ENCODE measurements at places on chromosomes 2 and 18.

GRCh38 chr2:70932631-70933230 is 3.0 kb upstream of the ATP6V1B1 start:
- no peak for DNase-seq

GRCh38 chr2:235025800-235026536 is 74.2 kb downstream of the SH3BP4 start:
- DNase-seq, result peak; percentile 91

DNA sequence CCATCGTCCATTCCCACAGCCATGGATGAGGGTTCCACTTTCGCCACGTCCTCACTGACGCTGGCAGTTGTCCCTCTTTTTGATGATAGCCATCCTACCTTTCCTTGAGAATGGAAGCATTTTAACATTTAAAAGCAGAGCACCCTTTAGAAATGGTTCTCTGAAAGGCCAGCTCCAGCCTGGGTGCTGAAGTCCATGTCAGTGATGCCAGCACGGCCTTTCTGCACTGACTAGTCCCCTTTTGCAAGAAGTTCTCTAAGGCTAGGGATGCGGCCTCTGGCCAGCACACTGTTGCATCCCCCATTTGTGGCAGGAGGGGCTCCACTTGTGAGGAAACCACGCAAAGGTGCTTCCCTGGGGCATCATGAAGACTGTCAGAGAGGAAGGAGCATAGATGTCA is 203.5 kb downstream of the MGAT5 start:
- DNase-seq, result no peak

GRCh38 chr2:34991508-34992274 is 1363.9 kb upstream of the CRIM1 start:
- no peak for DNase-seq

DNA sequence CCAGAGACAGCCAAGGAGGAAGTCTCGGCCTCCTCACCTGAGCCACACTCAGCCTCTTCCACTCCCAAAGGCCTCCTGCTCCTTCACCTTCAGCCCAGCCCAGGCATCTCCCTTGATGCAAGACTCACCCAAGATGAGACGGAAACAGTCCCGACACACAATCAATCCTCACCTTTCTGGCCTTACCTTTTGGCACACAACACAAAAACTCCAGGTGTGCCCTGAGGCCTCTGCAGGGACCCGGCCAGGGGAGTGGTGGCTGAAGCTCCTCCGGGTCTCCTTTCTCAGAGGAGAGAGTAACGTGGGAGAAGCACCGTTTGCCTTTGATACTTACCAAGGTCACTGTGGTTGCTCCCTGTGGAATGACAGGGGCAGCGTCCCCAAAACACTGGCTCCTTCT is 23.8 kb upstream of the EFHD1 start:
- DNase-seq, result no peak

- no peak for DNase-seq
These were observed 24.6 kb downstream of the NPAS2 start for GRCh38 chr2:100844514-100844913.

- DNase-seq, result no peak
These were observed 66.6 kb upstream of the ZNF397 start for GRCh38 chr18:35174093-35174731.

- DNase-seq, result no peak
These were observed 248.9 kb downstream of the MYCN start for GRCh38 chr2:16189029-16189835.

GRCh38 chr2:74313497-74313896 is 29.7 kb downstream of the SLC4A5 start:
- DNase-seq, result no peak

- DNase-seq, result peak; percentile 54
These were observed 65.7 kb upstream of the RBM44 start for GRCh38 chr2:237732790-237733381.

DNA sequence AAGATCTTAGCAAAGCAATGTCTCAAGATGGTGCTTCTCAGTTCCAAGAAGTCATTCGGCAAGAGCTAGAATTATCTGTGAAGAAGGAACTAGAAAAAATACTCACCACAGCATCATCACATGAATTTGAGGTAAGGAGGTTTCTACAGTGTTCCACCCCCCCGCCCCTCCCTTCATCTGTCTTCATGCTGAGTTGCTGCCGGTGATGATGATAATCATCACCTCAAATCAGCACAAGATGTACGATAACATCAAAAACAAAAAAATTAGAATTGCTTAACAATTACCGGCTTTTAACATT is 14.6 kb downstream of the UGP2 start:
- no peak for DNase-seq

DNA sequence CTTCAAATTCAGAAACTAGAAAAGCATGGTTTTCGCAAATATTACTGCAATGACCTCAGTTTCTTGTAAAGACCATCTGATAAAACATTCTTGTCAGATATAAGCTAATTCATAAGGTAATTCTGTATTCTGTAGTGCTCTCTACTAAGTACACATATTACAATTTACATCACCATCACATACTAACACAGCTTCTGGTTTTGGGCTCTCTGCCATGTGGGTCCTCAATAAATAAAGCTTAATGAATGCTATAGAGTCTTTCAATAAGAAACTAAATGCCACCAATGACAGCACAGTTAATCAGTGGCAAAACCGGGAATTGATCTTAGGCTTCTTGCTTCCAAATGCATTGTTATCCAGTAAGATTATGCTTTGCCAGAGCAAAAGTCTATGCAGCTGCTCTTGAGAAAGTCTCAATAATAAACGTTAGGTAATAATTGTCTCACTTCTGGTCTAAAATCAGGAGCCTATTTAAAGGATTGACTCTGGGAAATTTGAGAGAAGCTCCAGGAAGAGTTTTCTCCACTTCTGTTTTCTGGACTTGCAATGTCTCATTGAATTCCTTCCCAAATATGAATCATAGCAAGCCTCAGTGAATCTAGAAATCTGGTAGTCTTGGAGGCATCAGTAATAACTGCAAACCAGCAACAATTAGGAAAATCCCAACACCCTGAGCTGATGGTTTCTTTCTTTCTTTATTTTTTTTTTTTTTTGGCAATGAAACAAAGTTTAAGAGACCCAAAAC is 67.9 kb upstream of the RAPGEF4 start:
- DNase-seq, result no peak

GRCh38 chr18:3012136-3013023 is 564 bp downstream of the LPIN2 start:
- peak; percentile 41 for DNase-seq

GRCh38 chr2:9897331-9897737 is 54.1 kb downstream of the TAF1B start:
- DNase-seq, result peak; percentile 81

GRCh38 chr18:35526495-35527059 is 28.8 kb upstream of the INO80C start:
- DNase-seq, result no peak

DNA sequence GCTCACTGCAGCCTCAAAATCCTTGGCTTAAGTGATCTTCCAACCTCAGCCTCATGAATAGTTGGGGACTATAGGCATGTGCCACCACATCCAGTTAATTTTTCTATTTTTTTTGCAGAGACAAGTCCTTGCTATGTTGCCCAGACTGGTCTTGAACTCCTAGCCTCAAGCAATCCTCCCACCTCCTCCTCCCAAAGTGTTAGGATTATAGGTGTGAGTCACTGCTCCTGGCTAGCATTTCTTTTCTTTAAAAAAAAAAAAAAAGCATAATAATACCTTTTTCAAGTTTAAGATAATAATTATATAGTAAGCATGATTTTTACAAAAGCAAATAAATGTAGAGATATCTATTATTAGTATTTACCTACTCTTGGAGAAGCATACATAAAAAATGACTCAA is 36.1 kb downstream of the PPP4R1 start:
- no peak for DNase-seq

DNA sequence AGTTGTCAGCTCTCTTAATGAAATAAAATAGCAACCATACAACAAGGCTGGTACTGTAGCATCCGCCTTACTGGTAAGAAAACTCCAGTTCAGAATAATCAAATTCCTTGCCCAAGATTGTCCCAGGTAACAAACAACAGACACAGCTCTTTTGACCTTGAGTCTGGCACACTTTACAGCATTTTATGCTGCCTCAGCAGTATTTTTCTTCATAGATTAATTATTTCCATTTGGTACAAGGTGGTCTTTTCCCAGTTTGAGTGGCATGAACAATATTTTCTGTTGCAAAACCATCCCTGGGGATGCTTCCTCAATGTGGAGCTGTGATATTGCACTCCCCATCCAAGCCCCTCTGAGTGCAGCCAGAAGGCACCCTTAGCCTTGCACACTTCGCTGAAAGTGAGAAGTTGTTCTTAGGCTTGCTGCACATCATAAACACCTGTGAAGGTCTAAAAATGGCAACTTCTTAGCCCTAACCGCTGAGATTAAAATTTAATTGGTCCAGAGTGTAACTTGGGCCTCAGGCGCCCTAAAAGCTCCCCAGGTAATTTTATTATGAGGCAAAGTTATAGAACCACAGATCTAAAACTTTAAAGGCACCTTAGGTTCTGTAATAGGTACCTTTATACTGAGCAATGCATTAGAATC is 523.3 kb downstream of the CMPK2 start:
- DNase-seq, result no peak

- no peak for DNase-seq
These were observed 58.4 kb downstream of the ATOH8 start for GRCh38 chr2:85812094-85812735.

GRCh38 chr2:186595219-186595618 is 5.4 kb downstream of the ITGAV start:
- DNase-seq, result no peak

GRCh38 chr2:131046028-131046917 is 47.0 kb downstream of the FAM168B start:
- DNase-seq, result no peak

- DNase-seq, result no peak
These were observed 36.2 kb downstream of the HAT1 start for GRCh38 chr2:171958475-171958874.

DNA sequence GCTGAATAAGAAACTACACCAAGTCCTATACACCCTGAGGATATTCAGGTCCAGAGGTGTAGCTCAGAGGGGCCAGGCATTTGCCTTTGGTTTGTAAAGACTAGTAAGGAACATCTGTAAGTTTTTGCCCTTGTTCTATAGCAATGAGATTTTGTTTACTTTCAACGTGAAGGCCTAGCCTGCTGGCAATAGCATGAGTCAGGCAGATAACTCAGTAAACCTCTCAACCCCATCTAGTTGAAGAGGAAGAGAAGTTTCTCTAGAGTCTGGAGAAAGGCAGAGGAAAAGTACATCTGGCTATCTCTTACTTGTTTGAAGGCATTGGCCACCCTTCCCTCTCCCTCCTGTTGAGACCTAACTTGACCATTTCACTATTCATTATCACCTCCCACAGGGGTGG is 70.3 kb upstream of the ZNF521 start:
- DNase-seq, result no peak

- no peak for DNase-seq
These were observed 22.7 kb downstream of the KATNAL2 start for GRCh38 chr18:46939998-46940571.

DNA sequence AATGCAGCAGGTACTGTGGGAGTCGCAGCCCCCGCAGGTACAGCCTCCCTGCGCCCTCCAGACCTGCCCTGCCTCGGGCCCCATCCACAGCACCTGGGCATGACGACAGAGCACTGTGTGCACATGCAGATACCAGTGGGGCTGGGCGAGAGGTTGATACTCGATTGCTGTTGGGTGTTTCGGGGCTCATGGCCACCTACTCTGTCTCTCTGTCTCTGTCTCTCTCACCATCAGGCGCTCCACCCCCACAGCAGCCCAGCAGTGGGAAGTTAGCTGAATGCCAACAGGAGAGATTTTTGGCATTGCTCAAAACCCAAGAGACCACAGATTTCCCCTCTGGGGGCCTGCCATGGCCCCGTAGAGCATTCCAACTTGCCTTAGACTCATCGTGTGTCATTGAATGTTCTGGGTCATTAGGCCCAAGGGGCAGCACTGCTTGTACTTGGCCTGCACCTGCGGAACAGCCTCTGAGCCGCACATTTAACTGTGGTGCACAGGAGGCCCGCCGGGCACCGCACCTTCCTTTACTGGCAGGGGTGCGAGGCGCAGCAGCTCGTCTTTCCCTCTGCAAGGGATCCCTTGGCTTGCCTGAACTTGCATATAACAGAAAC is 18.8 kb downstream of the KCNIP3 start:
- no peak for DNase-seq

DNA sequence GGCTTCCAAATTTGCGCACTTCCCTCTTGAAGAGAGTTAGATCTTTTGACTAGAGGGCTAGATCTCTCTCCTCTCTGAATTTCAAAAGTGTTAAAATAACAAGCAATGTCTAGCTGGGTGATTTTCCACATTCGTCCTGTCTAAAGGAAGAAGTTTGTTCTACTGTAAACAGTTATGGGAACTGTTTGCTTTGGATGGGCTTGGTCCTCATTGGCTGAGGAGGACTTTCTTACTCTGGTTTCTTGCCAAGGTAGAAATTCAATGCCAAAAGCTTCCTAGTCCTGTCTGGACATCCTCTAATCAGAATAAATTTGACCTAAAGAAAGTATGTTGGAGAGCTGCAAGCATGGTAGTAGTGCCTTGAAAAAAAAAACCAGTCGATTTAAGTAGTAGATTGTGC is 47.4 kb upstream of the RAPH1 start:
- peak; percentile 67 for DNase-seq

DNA sequence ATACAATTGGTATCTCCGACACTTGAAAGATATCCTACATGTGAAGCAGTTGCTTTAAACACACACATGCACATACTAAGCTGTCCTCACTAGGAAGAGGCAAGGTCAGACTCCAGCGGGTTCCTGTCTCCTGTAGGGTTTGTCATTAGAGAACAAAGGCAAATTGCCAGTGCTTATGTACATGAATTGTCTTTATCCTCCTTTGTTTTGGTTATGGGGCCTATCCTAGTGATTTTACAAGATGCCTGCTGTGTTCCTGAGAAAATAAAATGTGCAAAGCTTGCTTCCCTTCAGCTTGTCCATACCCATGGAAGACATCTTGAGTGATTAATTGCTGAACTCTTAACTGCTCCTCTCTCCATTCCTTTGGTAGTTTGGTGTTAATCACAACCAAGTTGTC is 86.7 kb upstream of the SLC39A10 start:
- DNase-seq, result no peak

- DNase-seq, result no peak
These were observed 177.4 kb downstream of the TWIST2 start for GRCh38 chr2:239025096-239025801.

GRCh38 chr18:66138642-66139041 is 387.8 kb downstream of the CDH7 start:
- no peak for DNase-seq

- DNase-seq, result no peak
These were observed 28.3 kb upstream of the B3GNT7 start for GRCh38 chr2:231367178-231367577.

GRCh38 chr2:172440795-172441194 is 13.4 kb downstream of the ITGA6 start:
- no peak for DNase-seq

DNA sequence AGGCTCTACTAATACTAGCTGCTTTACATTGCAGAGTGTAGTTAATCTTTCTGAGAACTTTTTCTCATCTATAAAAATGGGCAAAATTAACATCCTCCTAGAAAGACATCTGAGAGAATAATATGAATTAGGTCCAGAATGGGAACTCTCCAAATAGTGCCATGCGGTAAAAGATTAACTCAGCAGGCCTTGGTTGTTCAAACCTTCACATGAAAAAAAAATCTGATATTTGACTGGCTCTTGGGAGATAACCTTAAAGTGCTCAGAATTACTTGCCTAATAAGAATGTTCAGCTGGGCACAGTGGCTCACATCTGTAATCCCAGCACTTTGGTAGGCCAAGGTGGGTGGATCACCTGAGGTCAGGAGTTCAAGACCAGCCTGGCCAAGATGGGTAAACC is 5.5 kb upstream of the CXXC1 start:
- no peak for DNase-seq

All from prostate gland (tissue), 2 donors.